ENCODE measurements at places on chromosomes 2 and 18. TPM values are rescaled to one million over a fixed set of nuclear protein-coding genes. Genes with fewer than 3 reads are reported as not detected.
A peak's percentile ranks its signal among the peaks of the same experiment; 100 is the strongest.

OTOF gene
- polyA plus RNA-seq, result 1.3 TPM

C2orf81 gene
- polyA plus RNA-seq, result not detected

FSIP2 gene
- not detected for polyA plus RNA-seq

UCN gene
- not detected for polyA plus RNA-seq

SERPINB11 gene
- polyA plus RNA-seq, result not detected

ST8SIA5 gene
- not detected for polyA plus RNA-seq

DNA sequence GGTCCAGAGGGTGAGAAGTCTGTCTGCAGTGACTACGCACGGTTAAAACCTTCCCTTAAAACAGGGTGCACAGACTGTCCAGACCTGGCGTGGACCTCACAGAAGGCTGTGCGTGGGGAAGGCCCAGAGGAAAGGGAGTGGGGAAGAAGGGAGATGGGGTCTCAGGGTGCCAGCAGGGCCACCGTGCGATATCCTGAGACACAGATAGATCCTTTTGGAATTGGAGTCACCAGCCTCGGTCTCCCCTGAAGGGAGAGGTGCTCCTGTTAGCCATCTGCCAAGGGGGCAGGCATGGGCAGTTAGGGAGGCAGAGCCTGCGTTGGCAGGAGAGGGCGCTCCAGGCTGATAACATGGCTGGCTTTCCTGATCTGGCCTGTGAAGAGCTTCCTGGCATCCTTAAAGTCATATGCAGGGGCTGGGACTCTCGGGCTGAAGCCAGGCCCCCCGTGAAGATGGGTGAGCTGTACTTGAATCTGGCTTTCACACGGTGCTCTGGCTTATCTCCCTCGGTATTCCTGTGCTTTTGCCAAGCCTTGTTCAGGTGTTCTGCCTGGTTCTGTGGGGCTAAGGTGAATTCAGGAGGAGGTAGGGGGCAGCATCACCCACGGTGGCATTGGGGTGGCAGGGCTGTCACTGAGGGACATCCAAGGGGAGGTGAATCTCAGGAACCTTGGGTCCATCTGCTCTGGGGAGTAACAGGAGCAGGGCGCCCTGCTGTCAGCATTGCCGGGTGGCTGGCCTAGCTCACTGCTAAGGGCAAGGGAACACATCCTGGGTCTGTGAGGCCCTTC is 107.2 kb upstream of the SMAD2 start:
- H3K27me3 ChIP-seq, result peaks cover 3% of the 10 kb centered on the region
- no peak for DNase-seq
- H3K36me3 ChIP-seq, result no peaks in the 10 kb centered on the region
- H3K4me3 ChIP-seq, result no peak overlapping the region
- H3K4me1 ChIP-seq, result no peaks in the 10 kb centered on the region
- no peak overlapping the region for H3K27ac ChIP-seq

DNA sequence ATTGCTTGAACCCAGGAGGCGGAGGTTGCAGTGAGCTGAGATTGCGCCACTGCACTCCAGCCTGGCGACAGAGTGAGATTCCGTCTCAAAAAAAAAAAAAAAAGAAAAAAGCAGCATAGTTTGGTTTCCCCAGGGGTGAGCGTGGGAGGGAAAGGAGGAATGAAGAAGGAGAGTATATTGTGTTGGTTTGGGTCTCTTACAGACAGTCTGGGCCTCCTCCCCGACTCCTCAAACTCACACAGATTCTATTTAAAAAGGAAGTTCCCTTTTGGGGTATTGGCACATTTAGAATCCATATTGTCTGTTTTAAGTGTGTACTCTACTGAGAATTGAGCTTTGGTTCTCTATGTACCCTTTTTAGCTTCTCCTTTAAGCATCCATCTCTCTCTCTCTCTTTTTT is 27.4 kb upstream of the SLC20A1 start:
- peaks cover 27% of the 10 kb centered on the region for H3K4me1 ChIP-seq
- H3K4me3 ChIP-seq, result no peak overlapping the region
- no peak for DNase-seq

DNA sequence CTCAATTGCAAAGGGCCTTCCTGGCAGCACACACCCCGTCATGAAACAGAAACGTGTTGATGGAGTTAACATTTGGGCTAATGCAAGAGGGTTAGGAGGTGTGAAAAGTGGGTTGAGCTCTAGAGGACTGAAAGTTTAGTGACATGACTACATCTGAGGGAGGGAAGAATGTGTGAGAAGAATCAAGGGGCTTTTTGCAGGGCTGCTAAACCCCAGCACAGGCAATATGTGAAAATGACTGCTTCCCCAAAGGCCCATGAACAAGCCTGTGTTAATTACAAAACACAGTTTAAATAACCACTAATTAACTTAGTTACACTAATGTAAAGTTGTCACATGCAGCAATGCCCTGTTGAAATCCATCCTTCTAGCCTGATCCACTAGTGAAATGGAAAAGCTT is 63.4 kb upstream of the PEX13 start:
- peaks cover 13% of the 10 kb centered on the region for H3K36me3 ChIP-seq
- H3K4me1 ChIP-seq, result peaks cover 70% of the 10 kb centered on the region
- peak overlapping the region; percentile 4 for H3K4me3 ChIP-seq
- peak overlapping the region; percentile 82 for H3K27ac ChIP-seq

- peaks cover 8% of the 10 kb centered on the region for H3K36me3 ChIP-seq
- no peak for DNase-seq
- H3K27me3 ChIP-seq, result peaks cover 7% of the 10 kb centered on the region
Measured at GRCh38 chr18:23209031-23209430, 73.7 kb downstream of the CABLES1 start.

GRCh38 chr18:79048245-79048632 is 21.0 kb upstream of the ATP9B start:
- no peaks in the 10 kb centered on the region for H3K4me1 ChIP-seq
- no peaks in the 10 kb centered on the region for H3K36me3 ChIP-seq
- no peak overlapping the region for H3K4me3 ChIP-seq
- no peak overlapping the region for H3K27ac ChIP-seq
- H3K27me3 ChIP-seq, result peaks cover 6% of the 10 kb centered on the region
- no peak for DNase-seq

GRCh38 chr18:33611525-33612135 is 33.6 kb downstream of the ASXL3 start:
- no peaks in the 10 kb centered on the region for H3K4me1 ChIP-seq
- no peak overlapping the region for H3K4me3 ChIP-seq
- no peaks in the 10 kb centered on the region for H3K36me3 ChIP-seq
- no peak for DNase-seq
- peaks cover 2% of the 10 kb centered on the region for H3K27me3 ChIP-seq

DNA sequence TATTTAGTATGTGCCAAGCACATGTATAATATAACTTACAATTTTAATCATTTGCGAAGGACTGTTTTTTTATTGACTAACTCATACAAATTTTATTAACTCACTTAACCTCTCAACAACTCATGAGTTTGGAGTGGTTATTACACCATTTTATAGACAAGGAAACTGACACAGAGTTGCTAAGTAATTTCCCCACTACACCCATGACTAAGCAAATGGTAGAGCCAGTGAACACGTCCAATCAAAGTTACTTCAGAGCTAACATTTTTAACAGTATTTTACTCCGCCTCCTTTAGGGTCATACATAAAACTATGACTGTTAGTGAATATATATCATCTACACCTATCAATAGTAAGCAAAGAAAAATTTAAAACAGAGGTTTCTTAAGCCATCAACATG is 556.7 kb upstream of the FSIP2 start:
- no peak for DNase-seq
- H3K4me3 ChIP-seq, result no peak overlapping the region
- H3K36me3 ChIP-seq, result no peaks in the 10 kb centered on the region
- H3K27me3 ChIP-seq, result no peaks in the 10 kb centered on the region
- H3K4me1 ChIP-seq, result no peaks in the 10 kb centered on the region

DNA sequence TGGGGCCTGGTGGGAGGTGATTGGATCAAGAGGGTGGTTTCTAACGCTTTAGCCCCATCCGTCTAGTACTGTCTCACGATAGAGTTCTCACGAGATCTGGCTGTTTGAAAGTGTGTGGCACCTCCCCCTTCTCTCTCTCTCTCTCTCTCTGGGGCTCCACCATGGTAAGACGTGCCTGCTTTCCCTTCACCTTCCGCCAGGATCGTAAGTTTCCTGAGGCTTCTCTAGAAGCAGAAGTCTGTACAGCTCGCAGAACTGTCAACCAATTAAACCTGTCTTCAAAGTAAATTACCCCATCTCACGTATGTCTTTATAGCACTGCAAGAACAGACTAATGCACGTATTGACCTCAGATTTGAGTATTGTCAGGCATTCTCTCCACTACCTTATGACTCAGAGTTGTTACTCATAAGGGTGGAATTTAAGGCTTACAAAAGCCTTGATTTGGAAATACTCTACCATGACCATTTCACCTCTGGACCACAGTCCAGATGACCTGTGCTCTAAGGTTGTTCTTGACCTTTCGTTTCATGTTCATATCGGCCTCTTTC is 99.5 kb upstream of the AGAP1 start:
- H3K27ac ChIP-seq, result no peak overlapping the region
- no peak for DNase-seq
- peaks cover 4% of the 10 kb centered on the region for H3K36me3 ChIP-seq
- H3K4me1 ChIP-seq, result peaks cover 12% of the 10 kb centered on the region

DNA sequence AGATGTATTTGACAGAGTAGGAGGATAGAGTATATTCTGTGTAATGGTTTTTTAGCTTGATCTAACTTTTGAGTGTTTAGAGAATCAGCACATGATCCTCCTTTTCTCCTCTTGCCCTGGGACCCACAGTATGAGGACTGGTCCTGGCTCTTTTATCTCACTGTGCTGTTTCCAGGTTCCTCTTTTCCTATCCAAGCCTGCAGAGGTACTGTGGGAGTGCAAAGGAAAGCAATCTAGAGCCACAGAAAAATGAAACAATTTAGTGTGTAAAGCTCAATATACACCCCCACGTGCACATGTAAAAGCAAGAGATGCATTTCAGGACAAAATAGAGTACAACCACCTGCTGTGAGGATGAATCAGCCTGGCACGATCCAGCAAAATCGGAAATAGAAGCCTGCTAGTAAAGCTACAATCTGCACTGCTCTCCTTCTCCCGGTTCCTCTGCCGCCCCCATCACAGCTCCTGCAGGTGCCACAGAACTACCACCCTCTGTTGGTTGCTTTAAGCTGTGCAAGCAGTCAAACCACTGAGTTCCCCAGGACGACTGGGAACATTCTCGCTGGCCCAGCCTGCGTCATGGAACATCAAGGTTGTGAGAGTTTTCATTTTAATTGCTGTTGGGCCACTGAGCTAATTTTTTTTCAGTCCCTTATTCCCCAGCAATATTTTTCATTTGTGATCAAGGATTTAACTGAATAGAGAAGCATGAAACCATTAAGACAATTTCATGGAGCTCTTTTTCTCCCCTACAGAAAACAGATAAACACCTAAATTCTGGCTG is 47.8 kb upstream of the MAPRE3 start:
- no peaks in the 10 kb centered on the region for H3K36me3 ChIP-seq
- DNase-seq, result no peak
- peaks cover 3% of the 10 kb centered on the region for H3K4me1 ChIP-seq
- no peak overlapping the region for H3K4me3 ChIP-seq
- H3K27me3 ChIP-seq, result peaks cover 8% of the 10 kb centered on the region

DNA sequence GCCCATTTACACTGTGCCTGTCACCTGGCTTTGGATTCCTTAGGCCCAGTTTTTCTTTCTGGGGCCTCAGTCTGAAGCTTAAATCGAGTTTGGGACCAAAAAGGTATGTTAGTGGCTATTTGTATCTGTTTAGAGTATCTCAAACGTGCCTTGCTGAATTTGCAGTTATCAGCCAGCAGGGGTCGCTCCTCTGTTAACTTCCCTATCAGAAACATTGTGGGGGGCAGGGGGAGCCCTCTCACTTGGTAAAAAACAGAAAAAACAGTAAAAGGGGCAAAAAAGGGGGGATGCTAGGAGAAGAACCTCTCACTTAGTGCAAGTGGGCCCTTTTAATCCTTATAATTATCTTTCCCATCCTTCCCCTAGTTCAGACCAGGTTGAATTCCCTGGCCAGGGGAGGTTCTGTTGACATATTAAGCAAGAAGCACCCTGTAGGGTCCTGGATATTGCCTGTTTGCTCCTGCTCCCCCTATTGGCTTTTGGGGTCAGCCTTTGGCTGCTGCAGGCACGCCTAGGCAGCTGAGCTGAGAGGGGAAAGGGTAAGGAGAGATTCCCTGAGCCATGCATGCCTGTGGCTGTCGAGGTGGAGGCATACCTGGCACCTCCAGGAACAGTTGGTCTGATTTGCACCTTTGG is 8.8 kb upstream of the IFIH1 start:
- no peak overlapping the region for H3K27ac ChIP-seq
- no peak for DNase-seq
- peak overlapping the region; percentile 12 for H3K4me3 ChIP-seq
- H3K36me3 ChIP-seq, result no peaks in the 10 kb centered on the region
- peaks cover 3% of the 10 kb centered on the region for H3K27me3 ChIP-seq
- H3K4me1 ChIP-seq, result peaks cover 8% of the 10 kb centered on the region

DNA sequence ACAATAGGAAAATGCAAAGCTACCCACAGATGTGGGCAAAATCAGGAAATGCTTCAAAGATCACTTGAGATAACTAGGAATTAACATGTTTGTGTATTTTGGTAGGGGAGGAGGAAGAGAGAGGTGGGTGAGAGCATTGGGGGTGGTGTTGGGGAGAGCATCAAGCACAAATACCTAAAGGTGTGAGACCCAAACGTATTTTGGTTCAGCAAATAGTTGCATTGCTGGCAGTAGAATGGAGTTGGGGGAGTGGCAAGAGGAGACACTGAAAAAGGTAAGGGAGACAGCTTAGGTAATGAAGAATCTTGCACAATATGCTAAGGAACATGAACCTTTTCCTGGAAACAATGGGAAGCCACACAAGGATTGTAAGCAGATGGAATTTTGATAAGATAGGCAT is 1.5 kb upstream of the PELI1 start:
- no peaks in the 10 kb centered on the region for H3K36me3 ChIP-seq
- DNase-seq, result no peak
- no peak overlapping the region for H3K27ac ChIP-seq
- no peak overlapping the region for H3K4me3 ChIP-seq
- peaks cover 8% of the 10 kb centered on the region for H3K27me3 ChIP-seq
- peaks cover 29% of the 10 kb centered on the region for H3K4me1 ChIP-seq

GRCh38 chr2:219059725-219060682 is 717 bp downstream of the IHH start:
- H3K27ac ChIP-seq, result no peak overlapping the region
- peaks cover 17% of the 10 kb centered on the region for H3K27me3 ChIP-seq
- no peaks in the 10 kb centered on the region for H3K36me3 ChIP-seq

DNA sequence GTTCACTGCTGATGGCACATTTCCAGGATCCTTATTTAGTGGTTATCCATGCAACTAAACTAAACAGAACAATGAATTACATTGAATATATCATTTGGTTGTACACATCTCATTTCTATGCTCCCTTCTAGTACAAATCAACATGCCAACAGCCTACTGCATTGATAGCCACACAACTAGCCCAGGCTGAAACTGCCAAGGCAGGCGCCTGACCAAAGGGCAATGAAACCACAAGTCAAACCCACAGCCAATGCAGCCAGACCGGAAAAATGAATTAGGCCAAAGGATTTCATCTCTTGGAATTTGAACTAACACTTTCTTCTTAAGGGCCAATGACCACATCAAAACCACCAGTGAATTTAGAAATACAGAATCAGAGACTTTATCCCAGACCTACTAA is 196.4 kb downstream of the NOL4 start:
- H3K36me3 ChIP-seq, result no peaks in the 10 kb centered on the region
- no peak for DNase-seq
- H3K4me1 ChIP-seq, result no peaks in the 10 kb centered on the region
- H3K4me3 ChIP-seq, result no peak overlapping the region
